Mesothelial cell of epicardium (in vitro differentiated cells): ENCODE measurements at places on chromosomes 11 and 22.
A peak's percentile ranks its signal among the peaks of the same experiment; 100 is the strongest.

DNA sequence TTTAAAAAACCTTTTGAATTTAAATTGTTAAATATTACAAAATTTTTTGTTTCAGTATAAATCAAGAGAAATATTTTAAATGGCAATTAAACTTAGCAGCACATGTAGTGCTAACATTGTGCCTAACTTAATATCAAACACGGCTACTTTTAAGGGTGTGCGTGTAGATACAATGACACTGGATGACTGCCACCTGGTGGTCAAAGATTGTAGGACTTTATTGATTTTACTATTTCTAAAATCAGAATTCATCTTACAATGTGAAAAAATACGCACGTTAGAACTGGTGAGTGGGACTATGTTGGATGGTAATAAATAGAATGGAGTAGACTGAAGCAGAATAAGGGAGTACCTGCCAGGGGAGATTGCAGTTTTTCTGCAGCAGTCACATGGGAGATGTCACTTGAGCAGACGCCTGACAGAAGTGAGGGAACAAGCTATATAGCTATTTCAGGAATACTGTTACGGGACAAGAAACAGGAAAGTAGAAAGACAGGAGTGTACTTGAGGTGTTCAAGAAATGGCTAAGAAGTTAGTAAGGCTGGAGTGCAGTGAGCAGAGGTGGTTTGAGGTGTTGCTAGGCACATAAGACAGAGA lies 52.9 kb downstream of the UVRAG start:
- no peaks in the 10 kb centered on the region for H3K27me3 ChIP-seq
- peaks cover 3% of the 10 kb centered on the region for H3K36me3 ChIP-seq
- no peak for DNase-seq
- no peak overlapping the region for H3K4me3 ChIP-seq
- H3K4me1 ChIP-seq, result peaks cover 29% of the 10 kb centered on the region

DNA sequence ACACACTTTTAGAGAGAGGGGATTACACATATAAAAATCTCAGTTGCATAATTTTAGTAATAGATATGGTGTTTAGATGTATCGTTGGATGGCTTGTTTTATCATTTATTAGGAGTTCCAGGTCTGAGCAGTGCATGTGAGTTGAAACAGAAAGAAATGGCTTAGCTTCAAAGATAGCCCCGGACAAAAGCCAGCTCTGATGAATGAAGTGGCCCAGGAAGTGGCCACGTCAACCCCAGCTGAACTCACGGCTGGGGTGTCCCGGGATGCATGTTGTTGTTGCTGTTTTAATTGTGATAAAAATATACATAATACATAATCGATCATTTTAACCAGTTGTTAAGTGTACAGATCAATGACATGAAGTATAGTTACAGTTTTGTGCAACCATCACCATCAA lies 1513.6 kb downstream of the BRD1 start:
- no peak overlapping the region for H3K4me3 ChIP-seq
- no peak overlapping the region for H3K27ac ChIP-seq
- peaks cover 9% of the 10 kb centered on the region for H3K27me3 ChIP-seq
- H3K36me3 ChIP-seq, result no peaks in the 10 kb centered on the region
- no peak for DNase-seq

GRCh38 chr22:44931077-44931540 lies 78.7 kb downstream of the PHF21B start:
- no peak for DNase-seq
- H3K27me3 ChIP-seq, result peaks cover 81% of the 10 kb centered on the region
- no peaks in the 10 kb centered on the region for H3K36me3 ChIP-seq
- H3K4me3 ChIP-seq, result no peak overlapping the region
- H3K4me1 ChIP-seq, result peaks cover 20% of the 10 kb centered on the region
- H3K27ac ChIP-seq, result no peak overlapping the region

GRCh38 chr11:10900681-10901415 lies 43.0 kb upstream of the ZBED5 start:
- no peak for DNase-seq
- peak overlapping the region; percentile 0 for H3K4me3 ChIP-seq
- no peaks in the 10 kb centered on the region for H3K36me3 ChIP-seq

- peak overlapping the region; percentile 92 for H3K4me3 ChIP-seq
- H3K27ac ChIP-seq, result peak overlapping the region; percentile 91
- peaks cover 12% of the 10 kb centered on the region for H3K4me1 ChIP-seq
- H3K27me3 ChIP-seq, result no peaks in the 10 kb centered on the region
- DNase-seq, result no peak
- H3K36me3 ChIP-seq, result no peaks in the 10 kb centered on the region
Observed at GRCh38 chr22:29883775-29884097, 762 bp downstream of the MTMR3 start.

GRCh38 chr11:70682056-70682455 lies 283.7 kb downstream of the CTTN start:
- DNase-seq, result no peak
- H3K27me3 ChIP-seq, result no peaks in the 10 kb centered on the region
- no peak overlapping the region for H3K27ac ChIP-seq
- H3K36me3 ChIP-seq, result no peaks in the 10 kb centered on the region

- no peak overlapping the region for H3K4me3 ChIP-seq
- DNase-seq, result no peak
Observed at GRCh38 chr11:47691979-47692378, 23.2 kb downstream of the AGBL2 start.

DNA sequence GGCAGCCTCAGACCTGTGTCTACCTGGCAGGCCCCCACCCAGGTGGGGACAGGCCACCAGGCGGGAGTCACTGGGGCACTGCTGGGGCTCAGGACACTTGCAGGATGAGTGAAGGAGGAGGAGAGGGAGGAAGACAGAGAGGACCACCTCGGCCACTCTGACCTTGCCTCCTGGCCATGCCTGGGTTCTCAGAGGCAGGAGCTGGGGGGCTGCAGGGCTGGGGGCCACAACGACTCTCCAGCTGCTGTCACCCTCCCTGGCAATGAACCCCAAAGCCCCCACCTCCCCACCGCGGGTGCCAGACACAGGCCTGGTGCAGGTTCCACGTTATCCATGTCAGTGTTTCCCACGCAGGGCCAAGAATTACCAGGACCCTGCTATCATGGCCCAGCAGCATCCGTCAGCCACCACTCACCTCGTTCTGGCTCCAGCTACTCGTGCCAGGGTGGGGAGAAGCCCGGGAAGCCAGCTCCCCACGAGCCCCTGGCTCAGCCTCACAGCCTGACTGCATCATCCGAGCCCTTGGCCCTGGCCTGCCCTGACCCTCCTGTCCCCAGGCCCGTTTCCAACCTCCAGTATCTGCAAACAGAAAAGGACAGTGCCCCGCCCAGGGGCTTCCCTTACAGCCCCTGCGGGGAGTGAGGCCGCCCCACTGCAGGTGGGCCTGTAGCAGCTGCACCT lies 62.4 kb downstream of the BRD1 start:
- no peak overlapping the region for H3K4me3 ChIP-seq
- H3K27me3 ChIP-seq, result no peaks in the 10 kb centered on the region

DNA sequence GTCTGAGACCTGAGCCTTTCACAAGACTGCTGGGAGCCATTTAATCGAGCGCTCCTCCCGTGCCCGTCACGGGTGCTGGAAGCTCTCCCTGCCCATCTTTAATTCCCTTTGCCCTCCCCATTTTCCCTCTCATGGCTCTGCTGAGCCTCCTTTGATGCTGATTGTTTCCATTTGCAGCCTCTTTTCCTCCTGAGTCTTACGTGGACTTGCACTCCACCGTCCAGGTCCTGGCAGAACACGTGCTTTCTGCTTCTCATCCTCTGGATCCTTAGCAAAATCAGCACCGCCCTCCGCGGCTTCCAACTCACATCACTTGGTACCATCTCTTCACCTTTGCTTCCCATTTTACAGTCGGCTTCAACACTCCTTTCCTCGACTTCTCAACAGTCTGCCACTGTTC lies 7.3 kb downstream of the IFT27 start:
- H3K27ac ChIP-seq, result no peak overlapping the region
- peaks cover 21% of the 10 kb centered on the region for H3K4me1 ChIP-seq
- H3K27me3 ChIP-seq, result no peaks in the 10 kb centered on the region
- H3K36me3 ChIP-seq, result peaks cover 17% of the 10 kb centered on the region
- DNase-seq, result no peak

DNA sequence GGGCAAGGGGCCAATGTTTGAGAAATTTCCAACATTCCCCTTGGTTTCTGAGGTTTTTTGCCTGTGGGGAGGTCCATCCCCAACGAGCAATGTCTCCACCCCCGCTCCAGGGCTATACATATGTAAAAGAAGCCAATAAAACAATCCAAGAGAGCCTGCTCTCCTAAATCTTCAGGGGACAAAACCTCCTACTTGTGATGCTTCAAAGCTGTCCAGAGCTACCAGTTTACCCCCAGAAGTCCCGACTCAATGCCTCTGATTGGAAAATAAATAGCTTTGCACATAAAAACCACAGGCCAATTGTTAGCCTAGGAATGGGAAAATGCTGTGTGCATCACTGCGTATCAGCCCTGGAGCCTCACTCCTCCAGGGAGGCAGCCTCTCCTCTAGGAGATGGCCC lies 66.0 kb upstream of the PAX6 start:
- H3K27ac ChIP-seq, result no peak overlapping the region
- H3K4me1 ChIP-seq, result peaks cover 15% of the 10 kb centered on the region
- no peak overlapping the region for H3K4me3 ChIP-seq
- peaks cover 12% of the 10 kb centered on the region for H3K27me3 ChIP-seq

- H3K27me3 ChIP-seq, result peaks cover 56% of the 10 kb centered on the region
- DNase-seq, result no peak
- H3K4me1 ChIP-seq, result no peaks in the 10 kb centered on the region
- H3K36me3 ChIP-seq, result no peaks in the 10 kb centered on the region
- no peak overlapping the region for H3K4me3 ChIP-seq
Observed at GRCh38 chr11:57434640-57435546, 8.0 kb upstream of the SLC43A3 start.

DNA sequence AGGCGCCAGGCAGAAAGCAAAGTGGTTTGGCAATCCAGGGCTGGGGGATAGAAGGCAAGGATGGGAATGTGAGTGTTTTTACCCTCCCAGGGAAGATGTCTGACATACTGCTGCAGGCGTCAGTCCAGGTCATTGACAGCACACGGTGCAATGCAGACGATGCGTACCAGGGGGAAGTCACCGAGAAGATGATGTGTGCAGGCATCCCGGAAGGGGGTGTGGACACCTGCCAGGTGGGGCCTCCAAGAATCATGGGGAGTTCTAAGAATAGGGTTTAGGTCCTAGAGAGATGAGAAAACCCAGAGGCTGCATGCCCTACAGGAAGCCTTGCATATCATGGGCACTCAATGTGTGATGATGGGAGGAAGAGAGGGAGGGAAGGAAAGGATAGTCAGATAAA lies 28.3 kb upstream of the SMIM35 start:
- no peak overlapping the region for H3K27ac ChIP-seq
- no peaks in the 10 kb centered on the region for H3K36me3 ChIP-seq
- peaks cover 9% of the 10 kb centered on the region for H3K4me1 ChIP-seq
- no peak for DNase-seq

GRCh38 chr11:59769828-59770227 lies 14.7 kb downstream of the STX3 start:
- DNase-seq, result no peak
- no peak overlapping the region for H3K27ac ChIP-seq
- no peak overlapping the region for H3K4me3 ChIP-seq
- peaks cover 4% of the 10 kb centered on the region for H3K4me1 ChIP-seq
- peaks cover 2% of the 10 kb centered on the region for H3K36me3 ChIP-seq

DNA sequence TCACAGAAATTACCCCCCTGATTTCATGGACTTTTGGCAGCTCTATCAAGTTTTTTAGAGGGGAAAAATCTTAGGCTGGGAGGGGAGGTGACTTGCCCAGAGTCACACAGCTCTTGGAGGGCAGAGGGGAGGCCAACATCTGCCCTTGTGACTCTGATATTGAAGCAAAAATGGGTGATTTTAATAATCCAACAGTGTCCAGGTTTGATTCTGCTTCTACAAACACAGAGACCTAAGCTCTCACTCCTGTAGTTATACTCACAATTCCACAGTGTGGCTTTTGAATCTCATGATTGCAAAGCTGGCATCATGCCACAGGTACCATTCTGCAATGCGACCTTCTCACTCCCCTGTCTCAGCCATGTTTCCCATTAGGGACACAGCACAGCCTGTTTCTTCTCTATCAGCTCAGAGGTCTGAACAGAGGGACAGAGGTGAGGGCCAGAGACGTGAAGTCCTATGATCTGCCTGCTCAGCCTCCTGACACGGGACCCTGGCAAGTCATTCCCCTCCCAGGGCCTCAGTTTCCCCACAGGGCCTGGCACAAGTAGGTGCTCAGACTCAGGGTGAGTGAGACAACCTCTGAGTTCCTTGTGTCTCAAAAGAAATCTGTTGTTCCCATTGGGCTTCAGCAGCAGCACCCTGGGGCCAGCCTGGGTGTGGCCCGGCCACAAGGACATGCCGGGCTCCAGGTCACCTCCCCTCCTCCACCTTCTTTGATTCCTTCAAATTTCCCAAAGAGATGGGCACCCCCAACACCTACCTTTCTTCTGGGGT lies 766 bp downstream of the APOL2 start:
- H3K4me3 ChIP-seq, result peak overlapping the region; percentile 94
- H3K27ac ChIP-seq, result peak overlapping the region; percentile 100
- peaks cover 62% of the 10 kb centered on the region for H3K4me1 ChIP-seq
- no peaks in the 10 kb centered on the region for H3K27me3 ChIP-seq

- no peak overlapping the region for H3K4me3 ChIP-seq
- peak overlapping the region; percentile 70 for H3K27ac ChIP-seq
- H3K27me3 ChIP-seq, result peaks cover 41% of the 10 kb centered on the region
- peaks cover 19% of the 10 kb centered on the region for H3K4me1 ChIP-seq
Observed at GRCh38 chr11:69925366-69926196, 106.4 kb upstream of the FGF3 start.

- H3K4me3 ChIP-seq, result no peak overlapping the region
- peaks cover 19% of the 10 kb centered on the region for H3K36me3 ChIP-seq
Observed at GRCh38 chr11:7609521-7609920, 63.8 kb downstream of the CYB5R2 start.

GRCh38 chr22:32562916-32563315 lies 88.3 kb downstream of the FBXO7 start:
- peaks cover 6% of the 10 kb centered on the region for H3K27me3 ChIP-seq
- no peak overlapping the region for H3K27ac ChIP-seq
- no peak for DNase-seq
- H3K36me3 ChIP-seq, result no peaks in the 10 kb centered on the region
- no peak overlapping the region for H3K4me3 ChIP-seq

GRCh38 chr11:90120191-90120590 lies 14.3 kb upstream of the NAALAD2 start:
- peaks cover 24% of the 10 kb centered on the region for H3K4me1 ChIP-seq
- DNase-seq, result no peak
- H3K4me3 ChIP-seq, result no peak overlapping the region

- no peak for DNase-seq
- H3K27me3 ChIP-seq, result no peaks in the 10 kb centered on the region
- H3K4me1 ChIP-seq, result no peaks in the 10 kb centered on the region
- no peaks in the 10 kb centered on the region for H3K36me3 ChIP-seq
- no peak overlapping the region for H3K4me3 ChIP-seq
Observed at GRCh38 chr11:62075438-62075837, 48.4 kb upstream of the INCENP start.
